ENCODE measurements at places on chromosomes 13 and 19.
A peak's percentile ranks its signal among the peaks of the same experiment; 100 is the strongest.

DNA sequence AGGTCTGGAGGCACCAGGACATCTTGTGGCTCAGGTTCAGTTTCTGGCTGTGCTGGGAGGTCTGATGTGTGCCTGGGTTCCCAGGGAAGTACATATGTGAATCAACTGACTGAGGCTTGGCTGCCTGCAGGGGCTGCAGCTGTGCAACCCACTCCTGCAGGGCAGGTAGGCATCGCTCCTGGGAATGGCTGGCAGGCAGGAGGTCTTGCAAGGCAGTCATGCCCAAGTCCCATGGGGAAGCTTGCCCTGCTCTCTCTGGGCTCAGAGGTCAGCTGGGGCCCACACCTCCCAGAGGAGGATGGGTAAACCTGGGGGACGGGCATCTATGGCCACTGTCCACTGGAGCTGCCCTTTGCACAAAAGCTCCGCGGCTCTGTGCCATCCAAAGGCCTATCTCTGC is 1141.8 kb downstream of the SLITRK1 start:
- DNase-seq = no peak

DNA sequence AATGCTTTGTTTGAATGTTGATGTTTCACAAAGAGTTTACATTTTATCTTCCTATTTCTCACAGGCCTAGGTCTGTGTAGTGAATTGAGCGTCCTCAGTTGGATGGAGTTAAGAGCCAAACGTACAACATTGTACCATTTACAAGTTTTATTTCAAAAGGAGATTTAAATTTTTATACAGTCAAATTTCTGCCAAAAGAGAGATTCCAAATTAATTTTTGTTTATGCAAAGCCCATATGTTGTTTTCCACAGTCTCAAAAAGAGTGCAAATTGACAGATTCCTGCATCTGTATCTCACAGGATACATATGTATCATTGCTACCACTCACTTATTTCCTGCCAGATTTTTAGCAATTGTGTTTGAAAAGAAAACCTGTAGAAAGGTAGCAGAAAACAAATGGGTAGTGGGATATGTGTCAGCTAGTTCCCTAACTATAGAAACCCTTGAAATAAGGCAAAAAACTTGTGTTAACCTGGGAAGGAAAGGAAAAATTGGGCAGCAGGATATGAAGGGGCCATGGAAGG is 46.1 kb downstream of the DGKH start:
- no peak for DNase-seq

DNA sequence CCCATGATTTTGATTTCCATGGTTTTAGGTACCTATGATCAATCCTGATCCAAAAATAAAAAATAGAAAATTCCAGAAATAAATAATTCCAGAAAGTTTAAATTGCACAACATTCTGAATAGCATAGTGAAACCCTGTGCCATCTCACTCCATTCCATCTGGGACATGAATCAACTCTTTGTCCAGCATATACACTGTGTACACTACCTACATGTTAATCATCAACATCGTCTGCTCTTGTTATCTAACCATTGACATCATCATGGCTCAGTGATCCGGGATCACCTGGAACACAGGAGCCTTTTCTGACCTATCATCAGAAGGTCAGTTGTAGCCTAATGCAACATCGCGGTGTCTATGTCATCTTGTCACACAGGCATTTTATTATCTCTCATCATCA is 75.6 kb downstream of the MYO16 start:
- DNase-seq = no peak

DNA sequence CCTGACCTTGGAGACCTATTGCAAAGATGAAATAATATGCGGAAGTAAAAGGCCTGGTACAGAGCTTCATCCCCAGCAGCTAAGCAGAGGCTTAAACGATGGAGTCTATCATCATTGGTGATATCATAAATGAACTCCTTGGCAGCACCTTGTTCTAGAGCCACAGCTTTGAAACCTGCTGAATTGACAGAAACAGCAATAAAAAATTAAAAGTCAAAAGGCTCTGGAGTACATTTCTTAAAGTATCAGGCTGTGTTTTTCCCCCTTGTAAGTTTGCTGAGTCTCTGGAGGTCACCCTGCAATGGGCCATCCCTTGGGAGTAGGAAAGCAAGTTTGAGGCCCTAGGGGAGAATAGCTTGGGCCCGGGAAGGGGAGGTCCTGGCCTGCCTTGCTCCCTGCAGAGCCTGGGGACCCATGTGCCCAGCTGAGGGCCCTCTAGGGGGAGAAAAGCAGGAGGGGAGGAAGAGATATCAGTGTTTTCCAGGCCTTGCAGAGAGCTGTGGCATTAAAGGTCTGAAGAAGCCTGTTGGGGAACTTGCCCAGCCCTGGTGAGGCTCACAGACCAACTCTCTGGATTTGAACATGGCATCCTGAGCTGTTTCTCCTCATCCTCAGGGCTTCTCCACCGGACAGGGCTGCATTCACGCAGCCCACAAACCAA is 416.1 kb downstream of the ZNF536 start:
- DNase-seq = no peak

DNA sequence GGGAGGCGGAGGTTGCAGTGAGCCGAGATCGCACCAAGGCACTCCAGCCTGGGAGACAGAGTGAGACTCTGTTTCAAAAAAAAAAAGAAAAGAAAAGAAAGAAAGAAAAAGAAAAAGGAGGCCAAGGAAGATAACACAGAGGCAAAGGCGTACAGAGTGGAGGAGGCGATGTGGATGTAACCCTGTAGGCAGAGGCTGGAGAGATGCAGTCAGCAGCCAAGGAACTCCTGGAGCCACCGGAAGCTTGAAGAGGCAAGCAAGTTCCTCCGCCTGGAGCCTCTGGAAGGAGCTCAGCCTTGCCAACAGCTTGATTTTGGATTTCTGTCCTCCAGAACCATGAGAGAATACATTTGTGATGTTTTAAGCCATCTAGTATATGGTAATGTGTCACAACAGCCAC is 6.7 kb upstream of the CCDC8 start:
- DNase-seq = no peak

DNA sequence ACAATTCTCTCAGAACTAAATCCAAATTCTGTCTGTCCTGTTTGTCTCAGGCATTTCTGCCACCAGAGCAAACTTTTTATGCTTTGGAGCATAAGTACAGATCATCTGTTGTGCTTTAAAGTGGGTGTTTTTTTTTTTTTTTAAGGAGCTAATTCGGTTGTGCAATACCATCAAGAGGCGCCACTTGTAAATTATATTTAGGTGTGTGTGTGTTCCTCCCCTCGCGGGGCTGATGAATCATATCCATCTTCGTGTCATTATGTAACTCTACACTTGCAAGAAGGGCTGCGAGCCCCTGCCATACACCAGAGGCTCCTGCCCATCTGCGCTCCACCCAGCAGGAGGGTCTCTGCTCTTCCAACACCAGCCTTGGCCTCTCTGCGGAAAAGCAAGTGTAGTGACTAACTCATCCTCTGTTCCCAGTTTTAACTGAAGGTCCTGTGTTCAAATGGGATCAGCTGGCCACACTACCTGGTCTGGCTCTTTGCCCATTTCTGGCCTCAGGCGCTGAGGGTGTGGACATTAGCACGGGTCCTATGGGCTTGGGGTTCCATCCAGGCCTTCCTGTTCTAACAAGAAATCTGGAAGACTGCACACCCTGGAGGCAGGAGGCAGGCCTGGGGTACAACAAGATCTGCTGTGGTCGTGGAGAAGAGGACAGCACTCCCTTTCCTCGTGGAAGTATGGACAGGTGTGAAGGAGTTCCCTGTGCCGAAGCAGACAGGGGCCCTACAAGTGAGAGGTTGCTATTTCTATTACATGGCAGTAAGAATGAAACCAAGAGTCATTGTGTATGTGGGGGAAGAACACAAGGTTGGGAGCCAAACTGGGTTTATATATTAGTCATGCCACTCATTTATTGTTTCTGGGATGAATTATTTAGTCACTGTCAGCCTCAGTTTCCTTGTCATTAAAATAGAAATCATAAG is 96.1 kb upstream of the MBNL2 start:
- DNase-seq = no peak

DNA sequence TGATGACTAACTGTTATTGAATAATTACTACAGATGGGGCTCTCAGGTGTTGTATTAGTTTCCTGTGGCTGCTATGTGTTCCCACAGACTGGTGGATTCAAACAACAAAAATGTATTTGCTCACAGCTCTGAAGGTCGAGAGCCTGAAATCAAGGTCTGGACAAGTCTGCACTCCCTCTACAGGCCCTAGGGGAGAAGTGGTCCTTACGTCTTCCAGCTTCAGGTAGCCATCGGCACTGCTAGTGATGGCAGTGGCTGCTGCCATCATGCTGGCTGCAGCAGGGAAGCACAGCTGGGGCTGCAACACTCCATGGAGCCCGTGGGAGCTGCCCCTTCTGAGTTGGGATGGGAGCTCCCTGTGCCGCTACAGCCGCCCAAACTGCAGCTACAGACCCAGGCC is 1.9 kb downstream of the TEX26 start:
- DNase-seq = no peak

DNA sequence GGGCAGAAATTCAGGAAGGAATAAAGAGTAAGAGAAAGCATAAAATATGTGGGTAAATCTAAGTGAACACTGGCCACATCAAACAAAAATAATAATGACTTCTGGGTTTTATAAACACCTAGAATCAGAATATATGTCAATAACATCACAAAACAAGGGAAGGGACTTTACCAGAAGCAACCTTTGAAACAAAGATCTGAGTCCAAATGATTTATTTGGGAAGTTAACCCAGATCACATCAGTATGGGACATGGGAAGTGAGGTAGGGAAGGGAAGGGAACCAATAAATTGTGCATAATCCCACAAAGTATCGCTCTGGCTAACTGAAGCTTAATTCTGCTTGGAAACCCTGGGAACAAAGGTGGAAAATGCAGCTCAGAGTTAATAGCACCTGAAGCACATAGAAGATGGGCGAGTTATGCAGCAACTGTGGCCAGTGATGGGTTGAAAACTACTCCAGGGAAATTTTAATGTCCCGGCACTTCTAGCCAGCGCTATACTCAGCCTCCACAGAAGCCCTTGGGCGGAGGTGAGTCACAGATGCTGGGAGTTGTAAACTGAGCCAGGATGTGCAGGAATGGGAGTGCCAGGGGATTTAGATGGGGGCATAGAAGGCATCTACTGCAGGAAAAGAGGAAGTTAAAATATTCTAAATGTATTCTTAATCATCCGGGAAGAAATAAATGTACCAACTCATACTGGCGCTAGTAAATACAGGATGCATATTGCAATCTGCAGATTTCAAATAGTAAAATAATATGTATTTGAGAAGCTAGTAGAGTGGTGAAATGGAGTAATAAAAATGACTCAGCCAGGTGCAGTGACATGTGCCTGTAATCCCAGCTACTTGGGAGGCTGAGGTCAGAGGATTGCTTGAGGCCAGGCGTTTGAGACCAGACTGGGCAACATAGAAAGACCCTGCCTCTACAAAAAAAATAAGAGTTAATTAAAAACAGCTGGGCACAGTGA is 34.2 kb upstream of the CEBPG start:
- DNase-seq = no peak

DNA sequence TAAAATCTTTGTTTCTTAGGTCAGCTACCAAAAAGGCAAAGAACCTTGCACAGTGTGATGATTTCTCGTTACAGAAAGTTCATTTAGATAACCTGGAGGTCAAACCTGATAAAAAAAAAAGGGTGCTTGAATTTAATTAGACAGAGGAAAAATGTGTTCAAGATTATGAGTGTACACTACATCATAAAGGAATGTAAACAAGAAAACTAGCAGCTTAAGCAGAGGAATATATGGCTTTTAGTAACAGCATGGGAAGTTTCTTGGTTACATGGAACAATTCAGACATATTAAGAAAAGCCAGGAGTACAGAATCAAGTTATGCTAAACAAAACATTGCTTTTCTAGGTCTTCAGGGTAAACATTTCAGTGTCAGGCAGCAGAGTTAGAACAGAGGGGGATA is 32.9 kb downstream of the ING1 start:
- DNase-seq = no peak

GRCh38 chr13:80664950-80665349 is 324.0 kb upstream of the SPRY2 start:
- DNase-seq = no peak

GRCh38 chr13:62933809-62934208 is 1518.2 kb upstream of the PCDH20 start:
- no peak for DNase-seq

DNA sequence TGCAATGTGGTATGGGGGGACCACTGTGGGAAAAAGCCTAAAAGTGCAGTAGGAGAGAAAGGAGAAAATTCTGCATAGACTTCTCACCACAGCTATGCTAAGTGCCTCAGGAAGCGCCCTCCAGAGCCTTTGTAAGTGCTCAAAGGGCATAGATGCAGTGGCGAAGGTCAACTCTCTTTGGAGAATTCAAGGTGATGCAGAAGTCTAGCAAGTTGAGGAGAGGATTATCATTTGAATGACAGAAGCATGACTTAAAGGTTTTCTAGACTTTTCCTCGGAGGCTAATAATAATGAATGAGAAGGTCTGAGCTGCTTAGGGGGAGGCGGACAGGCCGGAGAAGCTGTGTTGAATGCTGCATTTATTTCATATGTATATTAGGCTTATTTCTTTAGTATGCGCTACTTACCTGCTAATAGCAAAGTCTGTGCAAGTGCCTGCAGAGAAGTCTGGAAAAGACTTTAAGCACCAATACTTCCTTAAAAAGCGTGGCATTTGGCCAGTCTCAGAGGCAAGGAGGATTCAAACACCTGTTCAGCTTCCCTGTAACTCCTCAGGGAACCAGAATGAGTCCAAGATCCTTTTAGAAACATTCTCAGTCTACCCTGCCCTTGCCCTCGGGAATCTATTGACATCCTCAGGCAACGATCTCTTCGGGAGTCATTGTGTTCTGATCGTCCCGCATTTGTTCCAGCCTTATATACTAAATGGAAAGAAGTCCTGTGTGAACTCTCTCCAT is 56.2 kb downstream of the FLT1 start:
- DNase-seq = no peak

GRCh38 chr19:7292950-7293761 is 1.1 kb downstream of the INSR start:
- no peak for DNase-seq

- no peak for DNase-seq
Observed at GRCh38 chr13:91295712-91296410, 51.6 kb upstream of the MIR17HG start.

- no peak for DNase-seq
Observed at GRCh38 chr13:106882246-106882645, 314.3 kb upstream of the ARGLU1 start.

- DNase-seq = peak; percentile 79
Observed at GRCh38 chr13:113562085-113562749, 22.3 kb upstream of the TFDP1 start.

DNA sequence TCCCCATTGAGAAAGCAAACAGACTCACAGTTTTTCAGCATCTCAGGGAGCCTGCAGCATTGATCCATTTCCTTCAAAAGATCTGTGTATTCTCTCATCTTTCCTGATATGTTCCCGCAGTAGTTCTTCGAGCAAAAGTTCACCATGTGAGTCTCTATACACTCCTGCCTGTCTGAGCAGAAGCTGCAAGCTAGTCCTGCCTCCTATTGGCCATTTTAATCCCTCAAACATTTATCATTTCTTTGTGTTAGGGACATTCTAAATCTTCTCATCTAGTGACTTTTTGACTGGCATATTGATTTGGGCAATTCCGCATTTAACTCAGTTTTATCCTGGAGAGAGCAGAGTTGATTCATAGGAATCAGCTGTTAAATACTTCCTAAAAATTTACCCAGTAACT is 660.4 kb upstream of the KLF12 start:
- DNase-seq = no peak

Measured in amniotic stem cell (primary cell).